ENCODE measurements at places on chromosomes 5 and 9.

- DNase-seq, result no peak
These were observed 187.8 kb downstream of the MEF2C start for GRCh38 chr5:88695232-88695631.

DNA sequence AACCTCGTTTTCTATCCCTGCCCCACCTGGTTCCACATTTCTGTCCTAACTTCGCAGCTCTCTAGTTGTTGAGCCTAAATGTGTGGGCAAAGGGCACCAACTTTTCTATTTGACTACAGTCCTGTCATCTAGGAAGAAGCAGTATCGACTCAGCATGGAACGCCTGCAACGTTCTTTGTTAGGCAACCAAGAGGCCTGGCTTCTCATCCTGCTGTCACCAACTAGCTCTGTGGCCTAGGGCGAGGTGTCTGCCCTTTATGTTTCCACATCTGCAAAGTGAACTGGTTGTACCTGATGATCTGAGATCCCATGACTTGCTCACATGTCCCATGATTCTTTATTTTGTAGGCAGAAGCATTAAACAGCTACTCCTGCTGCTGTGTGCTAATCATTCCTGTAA is 248.9 kb downstream of the ADAMTSL1 start:
- no peak for DNase-seq

- no peak for DNase-seq
These were observed 340.2 kb downstream of the SLCO4C1 start for GRCh38 chr5:101955891-101956290.

DNA sequence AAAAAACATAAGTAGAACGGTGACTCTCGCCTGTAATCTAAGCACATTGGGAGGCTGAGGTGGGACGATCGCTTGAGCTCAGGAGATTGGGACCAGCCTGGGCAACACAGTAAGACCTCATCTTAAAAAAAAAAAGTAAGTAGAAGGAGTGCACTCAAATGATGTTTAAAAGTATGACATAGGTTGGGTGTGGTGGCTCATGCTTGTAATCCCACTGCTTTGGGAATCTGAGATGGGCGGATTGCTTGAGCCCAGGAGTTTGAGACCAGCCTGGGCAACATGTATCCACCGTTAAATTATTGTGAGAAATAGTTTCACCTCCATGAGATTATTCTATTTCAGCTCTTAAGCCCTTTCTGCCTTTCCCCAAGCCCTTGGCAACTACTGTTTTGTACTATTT is 11.2 kb downstream of the DENND4C start:
- no peak for DNase-seq

- peak; percentile 67 for DNase-seq
These were observed at the start of gene RGS14 for GRCh38 chr5:177357459-177358351. Gene RGS14, plus strand, starts transcription at chr5:177357924. Its CDS starts 101 bp downstream, at chr5:177358025.

DNA sequence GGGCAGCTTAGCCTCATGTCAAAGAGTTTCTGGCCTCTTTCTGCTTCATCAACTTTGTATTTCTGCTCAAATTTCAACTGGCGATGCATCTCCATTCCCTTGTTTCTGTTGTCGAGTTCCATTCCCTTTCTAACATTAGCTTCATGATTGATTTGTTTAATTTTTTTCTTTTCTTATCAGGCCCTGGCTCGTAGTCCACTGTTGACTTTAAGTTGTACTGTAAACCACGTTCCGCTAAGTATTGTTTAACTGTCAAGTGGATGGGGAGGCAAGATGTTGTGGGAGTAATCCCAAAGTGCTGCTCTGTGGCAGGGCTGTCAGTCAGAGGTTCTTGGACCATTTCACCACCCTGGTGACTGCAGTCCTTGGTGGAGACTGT is 309.1 kb downstream of the PSAT1 start:
- DNase-seq, result no peak

DNA sequence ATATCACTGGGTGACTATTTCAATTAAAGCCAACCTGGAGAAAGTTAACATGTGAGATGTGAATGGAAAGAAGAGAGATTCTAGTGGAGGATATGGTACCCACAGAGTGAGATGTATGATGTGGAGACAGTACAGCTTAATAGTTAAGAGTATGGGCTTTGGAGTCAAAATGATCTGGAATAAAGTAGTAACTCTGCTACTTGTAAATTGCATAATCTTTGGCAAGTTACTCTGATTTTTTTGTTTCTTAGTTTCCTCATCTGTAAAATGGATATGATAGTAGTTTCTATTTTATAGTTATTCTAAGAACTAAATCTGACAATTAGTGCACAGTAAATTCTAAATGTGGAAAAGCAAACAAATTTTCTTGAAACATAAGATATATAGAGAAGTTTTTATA is 79.2 kb downstream of the ISOC1 start:
- no peak for DNase-seq

DNA sequence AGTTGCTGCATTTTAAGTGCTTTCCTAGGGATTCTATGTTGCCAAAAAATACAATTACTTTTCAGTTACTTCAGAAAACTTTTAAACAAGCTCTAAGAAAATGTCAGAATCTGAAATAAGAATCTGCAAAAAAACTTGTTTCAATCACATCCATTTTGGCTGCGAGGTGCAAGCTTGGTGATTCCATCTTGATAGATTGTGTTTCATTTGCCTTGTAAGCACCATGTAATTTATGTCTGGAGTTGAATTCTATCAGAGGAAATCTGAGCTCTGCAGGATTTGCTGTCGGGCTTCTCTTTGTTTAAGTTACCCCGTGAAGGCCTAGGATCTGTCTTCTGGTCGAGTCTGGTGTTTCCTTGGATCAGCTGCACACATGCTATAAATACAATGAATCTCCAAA is 40.4 kb upstream of the MAN2A1 start:
- DNase-seq, result no peak

DNA sequence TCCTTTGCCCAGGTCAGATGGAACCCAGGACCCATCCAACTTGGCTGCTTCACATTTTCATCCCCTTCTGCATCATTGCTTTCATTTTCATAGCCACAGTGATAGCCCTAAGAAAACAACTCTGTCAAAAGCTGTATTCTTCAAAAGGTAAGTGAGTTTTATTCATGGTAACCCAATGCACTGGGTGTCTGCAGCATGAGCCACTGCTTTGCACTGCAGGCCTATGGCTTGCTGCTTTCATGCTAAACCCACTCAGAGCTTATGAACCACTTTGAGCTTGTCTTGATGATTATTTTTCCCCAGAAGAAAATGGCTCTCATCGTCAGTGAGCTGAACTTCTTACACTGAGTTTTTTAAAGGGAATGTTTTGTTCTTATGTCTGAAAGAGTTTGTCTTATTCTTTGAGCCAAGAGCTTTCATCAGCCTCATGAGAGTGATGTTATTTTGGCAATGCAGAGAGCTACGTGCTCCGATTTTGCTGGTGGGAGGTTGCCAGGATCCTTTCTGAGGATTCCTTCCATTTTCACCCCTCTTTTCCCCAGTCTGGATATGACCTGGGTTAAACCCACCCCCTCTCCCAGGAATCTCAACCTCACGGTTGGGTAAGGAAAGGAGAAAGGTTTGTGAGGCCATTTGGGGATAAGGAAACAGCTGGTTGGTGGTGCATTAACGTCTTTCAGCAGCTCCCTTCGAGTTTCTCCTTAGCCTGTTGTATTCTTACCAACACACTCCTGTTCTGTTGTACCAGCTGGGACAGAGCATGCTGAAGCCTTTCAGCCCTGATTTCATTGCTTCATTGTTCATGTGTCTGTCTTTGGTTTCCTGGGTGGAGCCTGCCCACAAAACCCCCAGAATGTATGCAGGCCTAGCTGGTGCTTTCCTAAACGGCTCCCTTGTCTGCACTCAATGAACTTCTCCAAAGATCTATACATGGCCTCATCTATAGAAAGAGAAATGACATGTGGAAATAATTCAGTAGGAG is 47.6 kb downstream of the PDCD1LG2 start:
- DNase-seq, result peak; percentile 22

DNA sequence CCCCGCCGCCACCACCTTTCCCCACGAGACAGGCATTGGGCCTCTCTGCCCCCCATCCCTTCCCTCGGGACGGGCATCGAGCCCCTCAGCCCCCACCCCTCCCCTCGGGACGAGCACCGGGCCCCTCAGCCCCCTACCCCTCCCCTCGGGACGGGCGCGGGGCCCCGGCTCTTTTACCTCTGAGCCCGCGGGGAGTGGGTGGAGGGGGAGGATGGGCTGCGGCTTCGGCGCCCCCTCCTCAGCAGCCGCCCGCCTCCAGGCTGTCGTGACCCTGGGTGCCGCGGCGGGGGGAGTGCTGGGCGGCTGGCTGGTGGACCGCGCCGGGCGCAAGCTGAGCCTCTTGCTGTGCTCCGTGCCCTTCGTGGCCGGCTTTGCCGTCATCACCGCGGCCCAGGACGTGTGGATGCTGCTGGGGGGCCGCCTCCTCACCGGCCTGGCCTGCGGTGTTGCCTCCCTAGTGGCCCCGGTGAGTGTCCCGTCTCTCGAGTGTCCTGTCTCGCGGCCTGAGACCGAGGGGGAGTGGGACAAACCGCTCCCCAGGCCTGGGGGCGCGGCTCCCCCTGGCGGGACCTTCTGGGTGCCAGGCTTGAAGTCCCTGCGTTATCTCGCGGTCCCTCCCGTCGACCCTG is 791 bp downstream of the SLC2A8 start:
- peak; percentile 36 for DNase-seq

- DNase-seq, result peak; percentile 2
These were observed 68.7 kb downstream of the LNPEP start for GRCh38 chr5:97004423-97005060.

- no peak for DNase-seq
These were observed 326.7 kb downstream of the MAT2B start for GRCh38 chr5:163832155-163832554.

DNA sequence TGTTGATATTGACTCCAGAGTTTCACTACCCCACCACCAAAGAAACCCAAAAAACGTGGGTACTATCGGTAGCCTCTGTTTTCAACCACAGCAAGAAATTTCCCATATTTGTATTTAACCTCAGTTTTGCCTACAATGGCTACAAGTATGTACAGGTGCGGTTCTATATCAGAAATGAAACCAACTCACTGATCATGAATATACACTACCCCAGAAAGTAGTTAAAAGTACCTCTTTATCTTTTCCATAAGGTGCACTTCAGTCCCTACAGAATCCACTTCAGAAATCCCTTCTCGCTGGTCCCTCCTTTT is 140.6 kb upstream of the SLC12A2 start:
- DNase-seq, result no peak

DNA sequence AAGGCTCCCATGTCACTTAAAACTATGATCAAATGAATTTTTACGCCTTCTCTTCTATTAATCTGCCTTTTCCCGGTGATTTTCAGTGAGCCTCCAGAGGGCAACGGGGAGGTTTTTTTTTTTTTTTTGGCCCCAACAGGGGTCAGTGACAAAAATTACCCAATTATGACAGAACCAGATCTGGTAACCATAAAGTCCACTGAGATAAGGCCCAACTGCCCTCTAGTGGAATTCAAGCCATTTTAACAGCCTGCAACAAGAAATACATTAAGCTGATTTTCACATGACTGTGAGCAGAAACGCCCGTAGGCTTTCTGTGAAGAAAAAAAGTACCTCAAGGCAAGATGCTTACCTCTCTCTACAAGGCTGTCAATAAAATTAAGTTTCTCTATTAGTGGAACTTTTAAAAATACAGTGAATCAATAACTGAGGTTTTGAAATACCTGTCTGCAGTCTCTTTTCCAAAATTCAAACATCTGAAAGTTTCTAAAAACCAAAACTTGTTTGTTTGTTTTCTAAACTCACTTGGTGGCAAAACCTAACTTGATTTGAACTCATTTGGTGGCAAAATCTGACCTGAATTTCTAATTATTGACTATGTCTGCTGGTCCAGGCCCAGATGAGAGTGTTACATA is 49.7 kb upstream of the FST start:
- DNase-seq, result no peak

GRCh38 chr5:23027331-23027730 is 174.2 kb upstream of the CDH12 start:
- DNase-seq, result no peak

DNA sequence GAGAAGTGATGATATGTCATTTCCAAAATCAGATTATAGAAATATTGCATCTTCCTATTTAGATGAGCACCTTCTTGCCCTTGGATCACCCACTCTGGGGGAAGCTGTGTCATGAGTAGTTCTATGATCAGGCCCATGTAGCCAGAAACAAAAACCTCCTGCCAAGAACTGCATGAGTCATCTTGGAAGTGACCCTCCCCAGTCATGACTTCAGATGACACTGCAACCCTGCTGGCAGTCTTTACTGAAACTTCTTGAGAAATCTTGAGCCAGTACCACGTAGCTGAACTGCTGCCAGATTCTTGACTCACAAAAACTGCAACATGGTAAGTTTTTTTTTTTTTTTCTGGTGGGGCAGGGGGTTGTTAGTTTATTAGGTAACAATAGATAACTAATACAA is 439.6 kb upstream of the PTGER4 start:
- DNase-seq, result peak; percentile 11

GRCh38 chr9:101462558-101462957 is 27.0 kb upstream of the ALDOB start:
- no peak for DNase-seq

DNA sequence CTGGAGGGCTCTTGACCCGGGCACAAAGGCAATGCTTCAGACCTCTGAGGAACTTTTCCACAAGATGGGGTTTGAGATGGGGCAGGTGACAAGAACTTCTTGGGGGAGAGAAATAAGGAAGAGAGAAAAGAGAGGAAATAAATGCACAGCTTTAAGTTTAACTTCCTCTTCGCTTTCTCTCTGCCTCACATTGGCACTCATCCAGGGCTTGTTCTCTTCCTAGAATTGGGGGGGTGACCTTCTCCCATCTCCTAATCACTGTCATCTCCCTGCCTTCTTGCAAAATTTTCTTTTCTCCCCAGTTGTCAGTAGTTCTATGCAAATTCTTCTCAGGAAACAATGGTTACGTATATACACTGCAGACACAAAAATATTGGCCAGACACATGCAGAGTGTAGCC is 19.1 kb upstream of the ADCY2 start:
- DNase-seq, result no peak

Data from activated naive CD8-positive, alpha-beta T cell treated with anti-CD3 and anti-CD28 coated beads for 36 hours (primary cell).